ENCODE measurements at places on chromosomes 7 and 10.

DNA sequence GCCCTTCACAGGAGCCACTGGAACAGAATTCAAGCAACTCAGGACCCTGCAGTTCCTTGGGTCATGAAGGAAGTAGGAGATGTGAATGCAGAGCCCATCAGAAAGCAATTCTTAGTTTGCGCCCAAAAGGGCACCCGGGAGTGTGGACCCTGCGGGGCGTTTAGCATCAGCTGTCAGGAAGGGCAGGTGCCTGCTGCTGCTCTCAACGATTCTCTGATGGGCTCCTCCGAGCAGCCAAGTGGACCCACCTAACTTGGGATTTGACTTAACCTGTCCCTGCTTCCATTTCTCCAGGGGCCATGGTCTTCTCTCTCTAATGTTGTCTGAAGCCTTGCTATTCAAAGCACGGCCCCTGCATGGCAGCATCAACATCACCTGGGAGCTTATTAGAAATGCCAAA, 17.1 kb downstream of the CPA5 start:
- DNase-seq: no peak

DNA sequence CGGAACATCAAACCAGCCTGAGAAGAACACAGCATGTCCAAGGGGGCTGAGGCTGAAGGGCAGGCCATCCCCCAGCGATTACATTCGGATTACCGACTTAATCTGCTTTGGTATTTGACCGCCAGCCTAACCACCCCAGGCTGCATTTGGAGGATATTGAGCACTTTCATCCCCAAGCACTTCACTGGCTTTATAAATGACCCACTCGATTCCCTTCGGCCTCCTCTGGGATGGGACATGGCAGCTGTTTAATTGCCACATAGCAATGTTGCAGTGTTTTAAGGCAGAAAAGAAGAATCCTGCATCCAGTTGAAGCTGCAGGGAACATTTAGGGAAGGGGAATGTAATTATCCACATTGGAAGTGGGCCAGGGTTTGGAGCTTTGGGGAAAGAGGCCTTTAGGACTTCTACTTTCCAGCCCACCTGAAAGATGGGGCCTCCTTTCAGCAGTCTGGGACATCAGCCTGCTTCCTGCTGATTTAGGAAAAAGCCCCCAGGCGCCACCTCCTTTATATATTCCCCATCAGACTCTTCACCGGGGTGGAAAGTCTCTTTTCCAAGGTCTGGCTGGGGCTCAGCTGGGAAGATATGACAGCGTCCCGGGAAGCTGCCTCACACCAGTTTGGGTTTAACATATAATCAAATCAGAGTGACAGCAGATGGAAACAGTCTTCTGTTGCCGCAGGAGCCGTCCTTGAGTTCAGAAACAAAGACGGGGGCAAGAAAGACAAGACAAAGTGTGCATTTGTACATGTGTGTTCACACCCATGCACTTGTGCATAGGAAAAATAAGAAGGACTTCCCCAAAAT, 9.2 kb downstream of the DPCD start:
- DNase-seq: no peak

GRCh38 chr10:62023329-62023728, 121.8 kb downstream of the ARID5B start:
- no peak for DNase-seq

- no peak for DNase-seq
Measured at GRCh38 chr10:124095096-124095495, 1.7 kb upstream of the CHST15 start.

- DNase-seq: no peak
Measured at GRCh38 chr7:41475801-41476459, 227.0 kb downstream of the INHBA start.

DNA sequence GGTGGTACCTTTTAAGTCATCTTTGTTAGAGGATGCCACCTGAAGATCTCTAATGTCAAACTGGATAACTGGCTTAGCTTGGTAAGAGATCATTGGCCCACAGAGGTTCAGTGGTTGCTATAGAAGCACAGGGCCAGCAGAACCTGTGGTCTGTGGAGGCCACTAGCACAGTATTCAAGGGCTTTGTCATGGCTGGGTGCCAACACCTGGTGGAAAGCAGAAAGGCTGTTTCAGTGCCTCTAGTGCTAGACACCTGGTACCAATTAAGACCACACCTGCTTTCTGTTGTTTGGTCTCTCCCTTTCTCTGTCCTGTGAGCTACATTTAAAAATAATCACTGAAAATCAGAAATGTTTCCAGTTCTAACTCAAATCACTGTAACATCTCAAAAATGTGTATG, 10.0 kb upstream of the PCGF5 start:
- DNase-seq: no peak

GRCh38 chr10:102196893-102197292, 29.2 kb upstream of the ELOVL3 start:
- no peak for DNase-seq

DNA sequence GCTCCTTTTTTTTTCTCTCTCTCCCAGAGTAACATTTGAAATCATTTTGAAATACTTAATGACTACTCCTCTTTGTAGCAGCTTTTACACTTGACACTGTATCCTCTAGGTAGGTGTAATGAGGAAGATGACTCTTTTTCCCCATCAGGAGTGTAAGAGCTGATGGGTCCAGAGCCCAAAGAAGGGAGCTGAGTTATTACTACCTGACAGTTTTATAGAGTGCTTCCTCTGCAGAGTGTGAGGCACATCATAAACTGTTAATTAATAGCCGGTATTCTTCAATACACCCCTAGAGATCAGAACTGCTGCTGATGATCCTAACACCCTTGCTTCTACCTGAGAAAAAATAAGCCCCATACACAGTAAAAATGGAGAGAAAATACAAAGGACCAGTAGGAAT, 279.8 kb upstream of the SEMA3A start:
- DNase-seq: no peak

GRCh38 chr10:54854389-54854788, 53.4 kb upstream of the PCDH15 start:
- no peak for DNase-seq

- DNase-seq: no peak
Measured at GRCh38 chr7:30323006-30323355, 38.6 kb downstream of the ZNRF2 start.

- no peak for DNase-seq
Measured at GRCh38 chr10:129962872-129963640, 1.0 kb downstream of the EBF3 start.

GRCh38 chr7:103073989-103074518, 542 bp downstream of the FBXL13 start:
- DNase-seq: no peak
